ENCODE measurements at places on chromosomes 5 and 9.

DNA sequence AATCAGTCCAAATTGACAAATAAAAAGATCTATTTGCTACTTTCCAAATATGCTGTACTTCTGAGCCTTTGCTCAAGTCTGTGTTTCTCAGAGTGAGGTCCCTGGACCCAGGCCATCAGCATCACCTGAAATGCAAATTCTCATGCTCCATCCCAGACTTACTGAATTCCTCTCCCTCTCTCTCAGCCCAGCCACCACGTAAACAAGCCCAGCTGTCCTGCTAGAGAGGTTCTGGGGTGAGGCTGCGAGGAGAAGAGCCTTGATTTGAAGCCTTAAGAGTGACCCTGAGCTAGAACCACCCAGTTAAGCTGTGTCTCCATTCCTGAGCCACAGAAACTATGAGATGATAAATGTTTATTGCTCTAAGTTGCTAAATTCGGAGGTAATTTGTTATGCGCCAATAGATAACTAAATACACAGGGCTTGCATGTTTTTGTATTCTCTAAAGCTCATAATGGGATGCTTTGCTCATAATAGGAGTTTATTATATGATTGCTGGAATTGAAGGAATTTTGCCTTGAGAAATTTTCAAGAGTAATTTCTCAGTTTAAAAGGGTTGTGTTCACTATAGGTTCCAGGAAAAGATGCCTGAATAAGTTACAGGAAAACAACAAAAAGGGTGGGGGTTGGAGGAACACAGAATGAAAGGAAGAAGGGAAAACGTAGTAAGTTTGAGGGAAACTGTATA is 98.9 kb upstream of the SPATA31D4 start:
- no peak for DNase-seq

DNA sequence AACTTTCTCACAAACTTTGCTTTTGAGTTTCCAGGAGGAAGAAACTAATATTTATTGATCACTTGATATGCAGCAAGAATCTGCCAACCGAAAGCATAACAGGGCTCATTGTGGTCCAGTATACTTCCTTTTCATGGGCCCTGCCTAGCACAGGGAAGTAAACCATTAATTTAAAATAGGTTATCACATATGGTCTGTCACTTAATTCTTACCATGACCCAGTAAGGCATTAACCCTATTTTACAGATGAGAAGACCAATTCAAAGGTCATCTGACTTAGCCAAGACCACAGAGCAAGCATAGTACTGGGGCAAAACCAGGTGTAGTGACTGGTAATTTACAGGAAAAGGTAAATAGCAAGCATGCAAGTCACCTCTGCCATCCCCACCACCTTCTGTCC is 336.9 kb upstream of the DMAC1 start:
- no peak for DNase-seq

GRCh38 chr5:68255305-68256120 is 40.0 kb downstream of the PIK3R1 start:
- no peak for DNase-seq

DNA sequence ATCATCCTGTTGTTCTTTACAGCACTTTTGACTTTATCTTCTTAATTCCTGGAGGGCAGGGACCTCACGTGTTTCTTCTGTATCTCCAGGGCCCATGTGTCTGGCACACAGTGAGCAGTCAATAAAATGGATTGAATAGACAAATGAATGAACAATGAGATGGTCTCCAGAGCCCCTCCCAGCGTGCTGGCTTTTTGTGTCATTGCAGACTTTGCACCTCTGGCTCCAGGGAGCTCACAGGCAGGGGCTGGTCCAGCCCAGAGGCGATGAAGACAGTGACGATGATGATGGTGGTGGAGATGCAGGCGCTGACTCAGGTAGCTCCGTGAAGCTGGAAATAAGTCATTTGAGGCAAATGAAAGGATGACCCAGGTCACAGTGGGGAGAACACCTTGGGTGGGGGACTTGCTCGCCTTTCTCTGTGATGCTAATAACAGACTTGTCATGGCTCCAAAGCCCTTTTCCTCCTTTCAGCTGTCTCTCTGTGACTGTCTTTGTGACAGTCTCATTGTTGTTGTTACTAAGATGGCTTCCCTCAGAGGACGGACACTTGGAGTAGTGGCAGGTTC is 30.4 kb upstream of the FABP6 start:
- no peak for DNase-seq

DNA sequence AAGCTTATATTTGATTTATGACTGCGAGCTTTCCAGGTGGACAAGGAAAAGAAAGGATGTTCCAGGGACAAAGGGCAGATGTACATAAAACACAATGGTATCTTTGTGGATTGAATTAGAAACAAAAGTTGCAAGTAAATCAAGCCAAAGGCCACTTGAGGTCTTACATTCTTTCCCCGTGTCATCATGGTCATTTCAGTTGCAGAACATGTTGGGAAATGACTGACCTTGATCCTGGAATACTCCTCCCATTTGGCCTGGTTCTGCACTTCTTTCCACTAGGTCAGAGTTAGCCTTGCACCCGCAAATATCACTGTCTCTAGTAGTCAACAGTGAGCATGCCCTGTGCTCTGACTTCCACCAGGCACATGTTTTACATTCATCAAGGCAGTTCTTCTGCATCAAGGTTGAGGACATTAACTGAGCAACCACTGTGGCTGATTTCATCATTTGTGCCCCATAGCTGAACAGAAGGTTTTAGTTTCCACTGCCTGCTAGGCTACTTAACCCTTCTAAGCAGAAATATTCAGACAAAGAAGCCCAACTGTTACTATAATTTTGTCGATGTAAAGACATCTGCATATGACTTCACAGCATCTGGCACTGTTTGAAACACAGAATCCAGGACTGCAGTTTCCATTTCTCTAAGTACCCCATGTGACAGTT is 1161.7 kb upstream of the DMAC1 start:
- no peak for DNase-seq

DNA sequence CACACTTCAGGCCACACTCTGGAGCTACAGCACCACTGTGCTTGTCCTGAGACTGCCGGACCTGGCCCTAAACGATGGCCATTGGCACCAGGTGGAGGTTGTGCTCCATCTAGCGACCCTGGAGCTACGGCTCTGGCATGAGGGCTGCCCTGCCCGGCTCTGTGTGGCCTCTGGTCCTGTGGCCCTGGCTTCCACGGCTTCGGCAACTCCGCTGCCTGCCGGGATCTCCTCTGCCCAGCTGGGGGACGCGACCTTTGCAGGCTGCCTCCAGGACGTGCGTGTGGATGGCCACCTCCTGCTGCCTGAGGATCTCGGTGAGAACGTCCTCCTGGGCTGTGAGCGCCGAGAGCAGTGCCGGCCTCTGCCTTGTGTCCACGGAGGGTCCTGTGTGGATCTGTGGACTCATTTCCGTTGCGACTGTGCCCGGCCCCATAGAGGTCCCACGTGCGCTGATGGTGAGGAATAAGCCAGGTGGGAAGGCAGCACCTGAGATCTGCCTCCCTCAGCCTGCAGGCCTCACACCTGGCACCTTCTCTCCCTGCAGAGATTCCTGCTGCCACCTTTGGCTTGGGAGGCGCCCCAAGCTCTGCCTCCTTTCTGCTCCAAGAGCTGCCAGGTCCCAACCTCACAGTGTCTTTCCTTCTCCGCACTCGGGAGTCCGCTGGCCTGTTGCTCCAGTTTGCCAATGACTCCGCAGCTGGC is 14.7 kb downstream of the CRB2 start:
- DNase-seq, result no peak

- DNase-seq, result no peak
Measured at GRCh38 chr5:73263001-73263710, 90.2 kb downstream of the TMEM174 start.

DNA sequence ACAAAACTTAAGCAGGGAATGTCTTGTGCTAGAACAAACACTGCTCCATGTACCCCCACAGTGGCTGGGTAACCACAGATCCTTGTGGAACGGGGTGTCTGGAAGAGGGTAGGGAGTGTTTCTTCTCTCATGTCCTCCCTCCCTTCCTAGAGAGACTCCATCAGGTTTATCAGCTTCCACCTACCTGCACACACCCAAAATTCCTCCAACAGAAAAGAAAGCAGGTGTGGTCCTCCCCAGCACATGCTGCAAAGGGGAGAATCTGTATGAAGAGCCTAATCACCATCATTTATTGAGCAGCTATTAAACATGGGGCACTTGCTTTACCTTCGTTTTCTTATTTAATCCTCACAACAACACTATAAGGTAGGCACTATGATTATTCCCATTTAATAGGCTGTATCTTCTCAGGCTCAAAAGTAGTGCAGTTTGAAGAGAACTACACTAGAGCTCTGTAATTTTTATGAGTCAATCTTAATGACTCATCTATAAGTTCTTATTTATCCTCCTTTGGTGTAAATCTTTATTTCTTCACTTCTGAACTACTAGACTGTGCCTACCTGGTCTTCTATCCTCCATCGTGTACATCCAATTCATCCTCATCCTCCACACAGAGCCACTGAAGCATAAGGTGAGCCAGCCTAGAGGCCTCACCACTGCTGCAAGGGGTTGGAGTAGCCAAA is 31.6 kb downstream of the C9orf40 start:
- no peak for DNase-seq

DNA sequence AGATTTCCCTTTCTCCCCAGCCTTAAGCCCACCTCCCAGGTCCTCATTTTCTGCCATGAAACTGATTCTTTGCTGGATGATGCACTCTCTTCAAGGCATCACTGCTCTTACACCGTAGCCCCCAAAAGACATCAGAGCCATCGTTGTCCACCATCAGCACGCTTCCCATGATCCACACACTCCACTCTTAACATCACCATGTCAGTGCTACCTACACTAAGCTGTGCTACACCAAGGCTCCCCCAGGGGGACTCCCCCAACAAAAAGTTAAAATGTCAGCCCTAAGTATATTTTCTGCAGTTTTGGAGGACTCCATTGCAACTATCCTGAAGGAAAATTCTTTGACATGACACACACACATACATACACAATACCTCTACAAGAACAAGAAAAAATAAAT is 34.1 kb upstream of the KIF2A start:
- DNase-seq, result no peak

- no peak for DNase-seq
Measured at GRCh38 chr9:7813030-7813429, 13.5 kb upstream of the DMAC1 start.

DNA sequence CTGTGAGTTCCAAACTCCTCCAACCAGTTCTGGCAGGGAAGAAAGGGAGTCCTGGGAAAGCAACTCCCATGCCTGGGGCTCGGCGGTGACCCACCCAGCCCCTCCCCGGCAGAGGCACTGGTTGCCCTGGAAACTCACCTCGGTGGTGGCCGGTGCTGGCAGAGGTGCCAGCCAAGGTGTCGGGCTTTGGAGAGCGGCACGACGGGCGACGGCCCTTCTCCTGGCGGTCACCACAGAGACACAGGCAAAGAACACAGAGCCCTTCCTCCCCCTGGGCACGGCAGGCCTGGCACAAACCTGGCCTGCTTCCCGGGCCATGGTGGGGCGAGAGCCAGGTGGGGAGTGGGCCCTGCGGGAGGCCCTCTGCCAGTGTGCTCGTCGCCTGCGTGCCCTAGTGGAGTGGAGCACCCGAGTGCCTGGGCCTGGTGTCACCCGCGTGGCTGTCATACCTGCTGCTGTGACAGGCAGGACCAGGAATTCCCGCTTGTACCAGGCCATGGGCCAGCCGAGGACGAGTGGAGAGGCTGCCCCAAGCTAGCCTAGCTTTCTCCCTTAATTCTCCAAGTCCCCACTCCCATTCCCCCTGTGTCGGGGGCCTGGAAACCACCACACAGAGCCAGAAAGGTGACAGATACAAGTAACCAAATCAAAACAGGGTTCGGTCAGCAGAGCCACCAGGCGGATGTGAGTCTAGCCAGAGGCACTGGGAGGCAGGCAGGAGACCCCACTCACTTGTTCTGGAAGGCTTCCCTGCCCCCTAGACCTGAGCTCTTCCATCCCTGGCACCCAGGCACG is 8.2 kb upstream of the RALGDS start:
- peak; percentile 45 for DNase-seq

DNA sequence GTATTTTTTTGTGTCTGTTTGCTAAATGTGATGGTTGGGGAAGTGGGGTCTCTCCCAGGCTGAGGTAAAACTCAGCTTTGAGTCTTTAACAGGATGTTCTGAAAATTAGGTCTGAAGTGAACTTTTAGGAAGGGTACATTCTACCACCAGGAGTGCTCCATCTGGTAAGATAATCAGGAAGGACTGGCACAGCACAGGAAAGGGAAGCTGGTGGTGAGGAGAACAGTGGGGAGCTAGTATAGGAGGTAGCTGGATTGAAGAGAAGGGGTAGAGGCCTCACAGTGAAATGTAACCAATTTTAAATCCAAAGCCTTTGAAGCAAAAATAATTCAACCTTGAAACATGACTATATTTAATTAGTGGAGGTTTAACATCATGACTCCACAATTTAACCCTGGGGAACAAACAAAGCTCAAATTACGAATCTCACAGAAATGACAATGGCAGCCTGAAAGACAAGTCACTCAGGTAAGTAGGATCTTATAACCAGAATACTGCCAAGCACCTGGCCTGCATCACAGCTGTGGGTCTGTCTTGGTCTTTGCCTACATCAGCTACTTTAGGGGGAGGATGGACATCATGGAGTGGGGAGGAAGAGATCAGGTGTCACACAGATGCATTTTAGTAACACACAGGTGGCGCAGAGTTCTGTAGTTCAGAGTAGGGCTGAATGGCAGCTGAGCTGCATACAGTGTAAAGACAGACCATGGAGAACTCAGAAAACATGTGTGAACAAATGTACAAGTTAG is 445.3 kb downstream of the DMRT2 start:
- no peak for DNase-seq

GRCh38 chr5:57698802-57699201 is 216.2 kb upstream of the ACTBL2 start:
- DNase-seq, result no peak

- peak; percentile 54 for DNase-seq
Measured at GRCh38 chr9:8845376-8845775, 1045.8 kb upstream of the DMAC1 start.

GRCh38 chr5:153456354-153456753 is 34.1 kb upstream of the GRIA1 start:
- DNase-seq, result no peak

GRCh38 chr5:73793911-73794310 is 167.9 kb downstream of the ARHGEF28 start:
- no peak for DNase-seq

- no peak for DNase-seq
Measured at GRCh38 chr9:2664174-2665065, 42.8 kb downstream of the VLDLR start.

DNA sequence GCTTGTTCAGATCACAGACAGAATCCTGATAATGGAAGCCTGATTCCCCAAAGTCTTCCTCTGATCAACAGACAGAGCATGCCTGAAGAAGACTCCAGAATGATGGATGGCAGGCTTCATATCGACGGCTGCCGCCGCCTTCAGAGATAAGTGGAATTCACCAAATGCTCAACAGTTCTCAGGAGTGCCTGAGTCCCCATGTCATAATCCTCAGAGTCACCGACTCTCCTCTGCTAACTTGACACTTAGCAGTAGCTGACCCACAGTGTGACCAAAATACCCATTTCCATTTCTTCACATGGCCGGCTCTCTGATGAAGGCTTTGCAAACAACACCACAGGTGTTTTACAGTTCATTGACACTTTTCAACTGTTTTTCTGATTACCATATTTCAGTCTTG is 58.7 kb downstream of the PRDM6 start:
- DNase-seq, result no peak

GRCh38 chr5:122499585-122499984 is 187.5 kb downstream of the SNCAIP start:
- DNase-seq, result no peak
